ENCODE measurements at places on chromosomes 5 and 9.

DNA sequence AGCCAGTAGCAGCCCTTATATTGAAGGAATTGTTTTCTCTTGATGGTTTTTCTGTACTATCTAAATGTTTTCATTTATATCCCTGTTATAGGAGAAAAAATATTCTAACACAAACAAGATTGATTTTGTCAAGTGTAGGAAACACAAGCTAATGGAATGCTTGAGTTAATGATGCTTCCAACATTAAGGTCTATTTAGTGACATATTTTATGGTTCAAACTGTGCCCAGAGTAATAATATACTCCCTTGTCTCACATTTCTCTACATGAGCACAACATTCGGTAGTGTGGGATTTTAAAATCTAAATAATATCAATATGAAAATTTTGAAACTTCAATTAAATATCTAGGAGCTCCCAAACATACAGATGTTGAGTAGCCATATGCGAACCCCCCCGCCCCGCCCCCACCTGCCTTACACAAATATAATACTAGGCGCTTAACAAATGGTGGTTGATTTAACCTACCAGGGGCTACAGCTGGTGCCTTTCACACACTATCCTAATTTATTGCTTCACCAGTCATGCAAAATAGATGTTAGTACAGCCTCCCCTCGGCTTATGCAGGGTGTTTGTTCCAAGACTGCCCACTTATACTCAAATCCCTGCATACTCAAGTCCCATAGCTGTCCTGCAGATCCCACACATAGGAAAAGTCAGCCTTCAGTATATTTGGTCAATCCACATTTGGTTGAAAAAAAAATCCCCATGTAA is 124.1 kb upstream of the ACO1 start:
- no peak for DNase-seq

DNA sequence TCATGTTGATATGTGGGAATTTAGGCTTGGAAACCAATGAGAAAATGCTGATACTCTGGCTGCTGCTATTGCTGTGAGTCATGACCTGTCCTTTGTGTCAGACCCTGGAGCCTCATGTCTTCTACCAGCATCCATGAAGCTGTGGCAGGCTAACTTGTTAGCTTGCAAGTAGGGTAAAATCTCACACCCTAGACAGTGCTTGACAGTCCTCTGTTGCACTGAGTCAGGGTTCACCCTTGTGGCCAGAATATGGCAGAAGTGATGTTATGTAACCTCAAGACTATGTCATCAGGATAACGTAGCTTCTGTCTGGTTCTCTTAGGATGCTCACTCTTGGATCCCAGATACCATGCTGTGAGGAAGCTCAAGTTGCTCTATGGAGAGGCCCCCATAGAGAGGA is 110.8 kb downstream of the LHX2 start:
- no peak for DNase-seq

DNA sequence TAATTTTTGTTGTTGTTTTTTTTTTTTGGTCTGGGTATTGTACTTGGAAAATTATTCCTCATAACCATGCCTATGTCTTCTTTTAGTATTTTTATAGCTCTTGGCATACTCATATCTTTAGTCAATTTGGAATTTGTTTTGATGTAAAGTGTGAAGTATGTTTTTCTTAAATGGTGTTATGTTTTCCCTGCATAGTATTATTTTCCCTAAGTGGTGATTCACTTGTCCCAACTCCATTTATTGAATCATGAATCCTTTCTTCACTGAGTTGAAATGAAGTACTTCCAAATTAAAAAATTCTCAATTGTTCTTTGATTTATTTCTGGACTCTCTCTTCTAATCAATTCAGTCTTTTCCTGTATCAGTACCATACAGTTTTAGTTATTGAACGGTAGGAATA is 46.5 kb downstream of the POLK start:
- DNase-seq: no peak

DNA sequence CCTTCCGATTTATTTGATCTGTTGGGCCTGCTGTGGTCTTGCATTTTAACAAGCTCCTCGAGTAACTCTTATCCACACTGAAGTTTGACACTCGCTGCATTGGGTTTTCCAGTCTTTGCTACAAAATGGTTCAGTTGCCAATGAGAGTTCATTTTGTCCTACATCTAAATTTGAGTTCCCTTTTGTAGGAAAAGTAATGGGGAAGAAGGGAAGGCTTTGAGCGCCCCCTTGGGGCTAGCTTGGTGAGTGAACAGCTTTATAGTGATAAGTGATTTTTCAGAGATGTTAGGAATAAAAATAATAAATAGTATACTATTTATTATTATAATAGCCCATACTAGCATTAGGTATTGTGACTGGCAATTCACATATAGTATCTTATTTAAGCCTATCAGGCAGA is 89.9 kb upstream of the GNAQ start:
- DNase-seq: peak; percentile 87

DNA sequence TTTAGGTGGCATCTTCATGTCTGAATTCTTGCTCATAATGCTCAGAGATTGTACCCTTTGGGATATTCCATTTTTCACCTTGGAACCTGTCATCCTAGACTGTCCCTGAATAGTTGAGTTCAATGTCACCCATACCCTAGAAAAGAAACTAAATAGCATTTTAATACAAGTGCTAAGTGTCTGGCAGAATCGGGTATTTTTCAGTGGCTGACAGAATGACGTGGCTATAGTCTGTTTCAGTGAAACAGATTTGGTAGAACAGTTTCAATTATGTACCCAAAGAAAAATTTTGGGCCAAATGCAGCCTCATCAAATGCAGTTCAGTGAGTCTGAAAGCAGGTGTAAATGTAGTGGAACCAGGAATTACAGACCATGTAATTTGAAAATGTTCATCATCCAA is 1041.2 kb downstream of the DTWD2 start:
- DNase-seq: no peak

DNA sequence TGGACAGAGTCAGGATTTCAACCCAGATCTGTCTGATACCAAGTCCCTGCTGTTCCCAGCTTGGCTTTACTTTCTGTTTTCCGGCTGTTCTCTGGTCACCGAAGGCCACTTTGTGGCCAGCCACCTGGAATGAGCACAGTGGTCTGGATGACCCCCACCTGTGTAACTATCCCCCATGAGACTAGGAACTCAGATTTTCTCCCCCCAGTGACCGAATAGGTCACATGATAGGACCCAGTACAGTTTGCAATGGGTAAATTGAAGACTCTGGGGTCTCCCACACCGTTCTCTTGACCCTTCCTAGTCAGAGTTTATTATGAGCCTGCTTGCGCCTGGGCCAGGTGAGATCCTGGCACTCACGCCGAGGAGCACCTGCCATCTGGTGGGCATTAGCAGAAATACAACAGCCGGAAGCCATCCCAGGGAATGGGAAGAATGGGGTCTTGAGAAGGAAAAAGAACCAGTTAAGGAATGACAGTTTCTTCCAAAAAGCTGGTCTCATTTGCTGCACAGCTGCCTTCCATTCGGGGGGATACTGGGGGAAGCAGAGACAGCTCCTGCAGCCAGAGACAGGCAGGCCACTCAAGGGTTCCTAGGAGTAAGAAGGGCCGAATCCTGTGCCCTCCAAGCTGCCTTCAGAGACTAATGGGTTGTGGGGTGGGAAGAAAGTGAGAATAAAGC is 7.1 kb downstream of the PHYHD1 start:
- DNase-seq: peak; percentile 69

GRCh38 chr9:93028448-93029006 is 30.0 kb upstream of the SUSD3 start:
- peak; percentile 41 for DNase-seq

- no peak for DNase-seq
Measured at GRCh38 chr9:71393005-71393404, 271.6 kb upstream of the TRPM3 start.

GRCh38 chr5:115170929-115171510 is 1.3 kb upstream of the TRIM36 start:
- no peak for DNase-seq

GRCh38 chr5:1420211-1421195 is 24.7 kb downstream of the SLC6A3 start:
- DNase-seq: no peak

- no peak for DNase-seq
Measured at GRCh38 chr5:17829456-17829855, 195.2 kb downstream of the TAF11L14 start.

DNA sequence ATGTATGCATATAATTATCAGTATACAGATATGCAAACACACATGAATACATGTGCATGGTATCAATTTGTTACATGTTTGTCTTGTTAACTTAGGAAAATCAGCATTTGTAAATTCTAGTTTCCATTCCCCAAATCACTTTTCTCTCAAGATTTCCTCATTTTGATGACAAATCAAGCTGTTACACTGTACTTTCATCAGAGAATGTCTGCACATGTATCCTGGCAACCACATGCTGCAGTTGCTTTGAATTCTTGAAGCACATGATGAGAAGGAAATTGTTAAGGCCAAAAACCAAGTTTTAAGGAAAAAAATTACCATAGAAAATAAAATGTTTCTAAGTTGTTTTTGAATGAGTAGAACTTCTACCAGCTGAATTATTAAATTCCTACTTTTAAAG is 1834.5 kb downstream of the EFNA5 start:
- DNase-seq: no peak

- DNase-seq: no peak
Measured at GRCh38 chr5:52359261-52359660, 428.5 kb upstream of the ITGA1 start.

DNA sequence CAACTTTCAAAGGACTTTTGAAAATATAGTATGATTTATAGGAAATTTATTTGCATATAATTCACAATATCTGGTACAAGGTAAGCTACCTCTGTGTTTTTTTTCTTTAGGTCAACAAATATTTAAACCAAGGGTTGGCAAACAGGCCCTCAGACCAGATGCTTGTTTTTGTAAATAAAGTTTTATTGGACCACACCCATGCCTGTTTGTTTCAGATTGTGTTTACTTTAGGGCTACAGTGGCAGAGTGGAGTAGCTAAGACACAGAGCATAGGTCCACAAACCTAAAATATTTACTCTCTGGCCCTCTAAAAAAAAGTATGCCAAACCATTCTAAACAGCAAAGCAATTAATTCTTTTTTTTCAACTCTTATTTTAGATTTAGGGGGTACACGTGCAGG is 119.7 kb upstream of the CCDC152 start:
- DNase-seq: no peak

- no peak for DNase-seq
Measured at GRCh38 chr5:113099822-113100221, 123.2 kb downstream of the DCP2 start.

DNA sequence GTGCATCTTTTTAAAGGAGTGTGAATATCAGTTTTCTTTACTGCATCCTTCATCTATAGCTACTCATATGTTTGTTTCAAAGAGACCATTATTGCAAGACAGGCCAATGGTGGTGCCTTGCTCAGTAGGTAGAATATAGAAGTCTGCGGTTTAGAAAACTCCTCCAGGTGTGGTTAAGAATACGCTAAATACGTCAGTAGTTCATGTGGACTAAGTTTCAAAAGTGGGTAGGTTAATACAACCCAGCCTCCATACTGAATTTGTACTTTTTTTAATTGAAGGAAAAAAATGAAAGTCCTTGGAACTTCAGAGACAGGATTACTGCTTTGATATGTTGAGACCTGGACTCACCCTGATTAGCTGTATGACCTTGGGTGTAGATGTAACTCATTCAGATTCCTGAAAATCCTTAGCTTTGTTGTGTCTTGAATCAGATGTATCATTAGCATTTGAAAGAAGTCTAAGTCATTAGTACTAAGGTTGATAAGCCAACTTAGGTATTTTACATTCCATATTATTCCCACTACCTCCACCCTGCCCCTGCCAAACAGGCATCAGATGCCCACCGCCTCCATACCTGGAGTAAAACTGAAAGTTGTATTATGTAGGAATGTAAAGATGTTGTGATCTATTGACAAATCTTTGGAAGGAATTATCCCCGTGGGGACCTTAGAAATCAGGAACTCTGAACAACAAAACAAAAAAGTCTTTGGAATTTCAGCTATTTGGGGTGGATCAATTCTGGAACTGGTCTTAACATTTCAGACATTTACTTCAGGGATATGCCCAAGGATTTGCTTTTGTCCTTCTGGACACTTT is 6.1 kb downstream of the BASP1 start:
- DNase-seq: no peak

DNA sequence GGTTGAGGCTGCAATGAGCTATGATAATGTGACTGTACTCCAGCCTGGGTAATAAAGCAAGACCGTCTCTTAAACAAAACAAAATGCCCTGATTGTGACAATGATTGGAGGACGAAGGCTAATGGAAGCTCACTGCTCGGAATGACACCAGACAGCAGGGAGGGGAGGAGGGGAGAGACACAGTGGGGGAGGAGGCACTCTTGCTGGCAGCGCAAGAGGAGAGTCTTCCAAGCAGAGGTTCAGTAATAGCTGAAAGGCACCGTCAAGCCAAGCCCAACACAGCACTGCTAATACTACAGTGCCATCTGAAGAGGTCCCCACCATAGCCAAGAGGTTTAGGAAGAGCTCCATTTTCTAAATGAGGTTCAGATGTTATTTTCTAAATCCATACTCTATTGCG is 102.3 kb downstream of the GLDC start:
- DNase-seq: no peak

DNA sequence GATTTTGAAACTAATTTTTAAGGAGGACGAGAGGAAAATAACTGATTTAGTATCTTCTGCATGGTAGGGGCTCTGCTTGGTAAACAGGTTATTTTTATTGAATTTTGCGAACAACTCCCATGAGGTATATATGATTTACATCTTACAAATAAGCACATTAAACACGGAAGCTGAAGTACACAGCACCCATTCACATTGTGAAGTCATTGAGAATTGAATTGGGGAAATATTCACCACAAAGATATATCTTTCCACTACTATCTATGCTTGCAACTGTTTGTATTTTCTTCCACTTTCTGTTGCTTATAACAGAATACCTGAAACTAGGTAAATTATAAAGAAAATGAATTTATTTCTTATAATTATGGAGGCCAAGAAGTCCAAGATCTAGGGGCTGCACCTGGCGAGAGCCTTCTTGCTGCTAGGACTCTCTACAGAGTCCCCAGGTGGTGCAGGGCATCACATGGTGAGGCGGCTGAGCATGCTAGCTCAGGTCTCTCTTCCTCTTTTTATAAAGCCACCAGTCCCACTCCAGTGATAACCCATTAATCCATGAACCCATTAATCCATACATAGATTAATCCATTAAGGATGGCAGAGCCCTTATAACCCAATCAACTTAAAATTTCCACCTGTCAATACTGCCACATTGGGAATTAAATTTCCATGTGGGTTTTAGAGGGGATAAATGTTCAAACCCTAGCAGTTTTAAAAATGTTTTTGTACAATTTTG is 79.0 kb upstream of the ZNF608 start:
- no peak for DNase-seq

GRCh38 chr5:74851684-74852353 is 14.4 kb downstream of the FAM169A start:
- DNase-seq: peak; percentile 50

GRCh38 chr9:70983723-70984295 is 137.6 kb downstream of the TRPM3 start:
- no peak for DNase-seq

All from hematopoietic multipotent progenitor cell treated with erythropoietin and hydrocortisone succinate and interleukin-3 and kit ligand, for 6 days (in vitro differentiated cells).